ENCODE measurements at places on chromosomes 11 and 22.
A peak's percentile ranks its signal among the peaks of the same experiment; 100 is the strongest.

DNA sequence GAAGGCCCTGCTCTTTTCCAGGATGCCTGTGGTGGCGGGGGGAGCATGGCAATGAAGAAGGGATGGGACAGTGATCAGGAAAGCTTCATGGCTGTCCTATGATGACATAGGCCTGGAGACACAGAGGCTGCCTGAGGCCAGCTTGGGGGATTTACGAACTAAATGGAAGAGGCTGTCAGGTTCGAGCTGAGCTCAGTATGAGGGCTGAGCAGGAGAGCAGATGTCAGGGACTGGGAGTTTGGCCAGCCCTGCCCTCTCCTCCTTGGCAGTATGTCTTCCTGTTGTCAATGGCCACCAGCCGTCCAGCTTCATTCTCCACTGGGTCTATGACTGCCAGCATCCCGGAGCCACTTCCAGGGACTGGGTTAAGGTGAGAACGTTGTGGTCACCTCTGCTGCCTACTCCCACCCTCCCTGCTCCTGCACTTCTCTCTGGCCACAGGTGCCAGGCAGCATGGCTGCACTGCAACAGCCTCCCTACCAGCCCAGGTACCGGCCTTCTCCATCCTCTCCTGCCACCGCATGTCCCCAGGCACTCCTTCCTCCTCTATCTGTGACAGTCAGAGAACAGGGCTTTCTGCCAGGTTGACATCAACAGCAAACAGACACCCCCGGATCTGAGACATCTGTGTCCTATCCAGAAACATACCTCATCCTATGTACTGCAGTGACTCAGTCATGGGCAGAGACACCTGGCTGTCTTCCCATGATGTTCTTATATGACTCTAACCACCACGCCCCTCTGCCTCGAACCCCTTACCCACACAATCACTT is 75.1 kb downstream of the KIRREL3 start:
- no peak for DNase-seq

GRCh38 chr11:118339281-118339961 is 3.1 kb downstream of the CD3D start:
- no peak for DNase-seq

GRCh38 chr22:31279821-31280505 is 12.3 kb downstream of the PIK3IP1 start:
- DNase-seq, result no peak

DNA sequence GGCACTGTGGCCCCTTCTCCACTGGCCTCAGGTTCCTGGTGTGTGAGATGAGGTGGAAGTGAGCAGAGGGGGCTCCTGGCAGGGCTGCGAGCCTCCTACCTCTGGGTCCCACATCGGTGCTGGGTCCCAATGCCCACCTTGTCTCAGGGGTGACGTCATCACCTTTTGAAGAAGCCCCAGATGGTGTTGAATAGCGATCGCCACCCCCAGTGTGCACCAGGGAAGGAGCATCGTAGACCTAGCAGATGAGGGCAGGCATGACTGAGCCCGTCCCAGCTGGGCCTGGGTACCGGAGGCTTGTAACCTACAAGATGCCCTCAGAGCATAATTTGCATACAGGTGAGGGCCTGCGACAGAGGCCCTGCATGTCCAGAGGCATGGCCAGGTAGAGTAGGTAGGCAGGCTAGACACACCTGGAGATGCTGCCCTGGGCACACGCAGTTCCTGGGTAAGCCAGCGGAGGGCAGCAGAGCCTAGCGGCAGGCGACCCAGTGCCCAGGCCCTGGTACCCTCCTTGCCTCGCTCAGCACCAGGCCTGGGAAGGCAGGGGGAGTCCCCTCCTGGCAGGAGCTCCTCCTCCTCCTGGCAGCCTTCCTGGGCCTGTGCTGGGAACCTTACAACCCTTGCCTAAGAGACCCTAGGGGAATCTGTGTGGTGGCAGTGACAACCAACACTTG is 52.5 kb downstream of the TPCN2 start:
- DNase-seq, result peak; percentile 42

DNA sequence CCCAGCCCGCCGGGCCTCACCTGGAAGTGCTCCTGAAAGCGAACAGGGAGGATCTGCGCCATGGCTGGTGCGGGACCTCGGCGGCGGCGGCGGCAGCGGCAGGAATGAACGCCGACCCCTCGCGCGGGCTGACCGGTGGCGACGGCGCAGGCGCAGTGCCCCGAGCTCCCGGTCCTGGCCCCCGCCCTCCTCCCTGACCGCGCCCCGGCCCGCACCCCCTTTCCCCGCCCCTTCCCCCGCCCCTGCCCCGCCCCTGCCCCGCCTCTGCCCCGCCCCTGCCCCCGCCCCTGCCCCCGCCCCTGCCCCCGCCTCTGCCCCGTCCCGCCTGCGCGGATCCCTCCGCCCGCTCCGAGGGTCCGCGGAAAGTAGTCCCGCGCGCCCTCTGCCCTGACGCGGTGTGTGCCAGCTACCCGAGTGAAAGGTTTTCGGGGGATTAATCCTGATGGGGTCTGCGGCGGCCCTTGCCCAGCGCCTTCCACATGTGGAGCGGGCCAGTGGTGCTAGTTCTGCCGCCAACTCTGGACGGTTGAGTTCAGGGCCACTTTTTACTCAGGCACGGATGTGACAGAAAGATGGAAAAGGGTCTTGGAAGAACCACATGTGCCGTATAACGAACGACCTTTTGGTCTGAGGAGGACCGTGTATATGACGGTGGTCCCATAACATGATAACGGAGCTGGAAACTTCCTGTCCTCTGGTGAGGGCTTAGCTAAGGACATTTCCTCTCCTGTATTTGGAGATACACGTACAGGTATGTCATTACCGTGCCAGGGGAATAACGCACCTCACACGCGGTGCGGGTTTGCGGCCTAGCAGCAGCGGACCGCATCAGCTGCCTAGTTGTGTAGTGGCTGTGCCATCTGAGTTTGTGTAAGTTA is at the start of gene CLTCL1:
TSS of gene CLTCL1 (minus strand) at position 140 of the 878 bp plus-strand sequence. CDS start at position 62, 78 bp downstream.
- peak; percentile 53 for DNase-seq

Data from stimulated activated CD8-positive, alpha-beta memory T cell treated with anti-CD3 and anti-CD28 coated beads, Interleukin-15, amount 100 ng/mL, for 48 hours (primary cell).